Common myeloid progenitor, CD34-positive (primary cell): ENCODE measurements at places on chromosomes 5 and 9.
A peak's percentile ranks its signal among the peaks of the same experiment; 100 is the strongest.

GRCh38 chr9:137088121-137088520 lies 1.3 kb downstream of the MAN1B1 start:
- DNase-seq = no peak

DNA sequence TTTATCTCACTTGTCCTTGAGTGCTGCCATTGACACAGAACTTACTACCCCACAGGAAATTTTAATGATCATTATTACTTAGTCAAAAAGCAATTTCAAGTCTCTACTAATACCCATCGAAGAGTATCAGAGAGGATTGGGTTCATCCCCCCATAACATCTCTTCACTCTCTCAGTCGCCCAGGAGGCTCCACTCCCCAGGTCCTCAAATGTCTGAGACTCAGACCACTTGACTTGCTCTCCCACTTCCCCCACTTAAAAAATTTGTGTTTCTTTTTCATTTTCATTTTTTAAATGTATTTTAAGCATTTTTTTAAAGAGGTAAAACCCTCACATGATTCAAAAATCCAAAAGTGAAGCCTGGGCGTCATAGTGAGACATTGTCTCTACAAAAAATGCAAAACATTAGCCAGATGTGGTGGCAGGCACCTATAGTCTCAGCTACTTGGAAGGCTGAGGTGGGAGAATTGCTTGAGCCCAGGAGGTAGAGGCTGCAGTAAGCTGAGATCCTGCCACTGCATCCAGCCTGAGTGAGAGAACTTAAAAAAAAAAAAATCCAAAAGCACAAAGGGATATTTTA lies 56.8 kb upstream of the TRAF1 start:
- DNase-seq = no peak

- DNase-seq = peak; percentile 60
These were observed 796 bp upstream of the GADD45G start for GRCh38 chr9:89603767-89604665.

DNA sequence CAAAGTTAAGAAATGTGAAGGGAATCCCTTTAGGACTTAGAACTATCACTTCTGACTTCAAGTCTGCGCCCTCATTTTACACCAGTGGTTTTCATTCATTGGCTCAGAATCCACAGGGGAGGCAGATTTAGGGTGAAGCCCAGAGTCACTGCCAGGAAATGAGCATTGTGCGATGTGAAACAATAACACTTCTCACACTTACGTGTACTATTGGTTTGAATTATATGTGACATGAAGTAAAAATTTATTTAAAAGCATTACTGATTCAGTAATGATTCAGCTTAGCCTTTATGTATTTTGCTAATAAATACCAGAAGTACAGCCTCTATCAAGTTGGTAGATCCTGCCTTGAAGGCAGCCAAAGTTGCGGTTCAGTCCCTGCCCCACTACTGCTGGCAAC lies 98.6 kb downstream of the PAM start:
- no peak for DNase-seq

DNA sequence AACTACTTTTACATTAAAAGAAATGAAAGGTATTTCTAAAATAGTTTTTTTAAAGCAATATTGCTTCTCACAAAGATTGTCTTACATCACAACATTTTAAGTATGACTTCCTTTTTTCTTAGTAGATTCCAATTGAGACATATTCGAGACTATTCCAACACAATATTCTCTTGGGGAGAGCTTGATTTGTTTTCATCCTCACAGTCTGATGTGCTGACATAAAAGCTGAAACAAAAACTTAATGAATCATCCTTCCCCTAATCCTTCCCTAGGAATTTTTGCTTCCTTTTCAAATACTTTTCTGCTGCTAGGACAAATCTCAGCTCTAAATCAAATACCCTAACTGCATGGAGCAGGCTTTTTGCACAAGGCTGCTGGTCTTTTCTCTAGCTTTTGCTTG lies 245.8 kb upstream of the MAP3K1 start:
- DNase-seq = no peak

GRCh38 chr9:13948037-13948436 lies 365.9 kb downstream of the NFIB start:
- no peak for DNase-seq

- DNase-seq = no peak
These were observed 16.3 kb upstream of the SHB start for GRCh38 chr9:38085308-38085707.

GRCh38 chr9:18911714-18912342 lies 121.2 kb downstream of the SAXO1 start:
- DNase-seq = no peak

DNA sequence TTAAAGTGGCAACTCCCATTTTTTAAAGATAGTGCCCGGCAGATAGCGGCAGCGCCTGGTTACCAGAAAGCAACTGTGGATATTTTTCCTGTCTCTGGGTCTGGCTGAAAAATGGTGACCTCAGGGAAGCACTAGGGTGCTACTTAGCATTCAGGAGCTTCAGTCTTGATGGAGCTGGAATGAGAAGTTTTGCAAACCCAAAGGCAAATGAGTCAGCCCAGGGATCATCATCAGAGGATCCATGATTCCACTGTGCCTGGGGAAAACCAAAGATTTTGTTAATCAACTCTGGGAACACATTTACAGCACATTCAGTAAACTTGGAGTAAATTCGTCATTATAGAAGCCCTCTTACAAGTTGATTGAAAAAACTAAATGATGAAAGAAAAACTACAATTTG lies 26.7 kb downstream of the F2R start:
- no peak for DNase-seq

DNA sequence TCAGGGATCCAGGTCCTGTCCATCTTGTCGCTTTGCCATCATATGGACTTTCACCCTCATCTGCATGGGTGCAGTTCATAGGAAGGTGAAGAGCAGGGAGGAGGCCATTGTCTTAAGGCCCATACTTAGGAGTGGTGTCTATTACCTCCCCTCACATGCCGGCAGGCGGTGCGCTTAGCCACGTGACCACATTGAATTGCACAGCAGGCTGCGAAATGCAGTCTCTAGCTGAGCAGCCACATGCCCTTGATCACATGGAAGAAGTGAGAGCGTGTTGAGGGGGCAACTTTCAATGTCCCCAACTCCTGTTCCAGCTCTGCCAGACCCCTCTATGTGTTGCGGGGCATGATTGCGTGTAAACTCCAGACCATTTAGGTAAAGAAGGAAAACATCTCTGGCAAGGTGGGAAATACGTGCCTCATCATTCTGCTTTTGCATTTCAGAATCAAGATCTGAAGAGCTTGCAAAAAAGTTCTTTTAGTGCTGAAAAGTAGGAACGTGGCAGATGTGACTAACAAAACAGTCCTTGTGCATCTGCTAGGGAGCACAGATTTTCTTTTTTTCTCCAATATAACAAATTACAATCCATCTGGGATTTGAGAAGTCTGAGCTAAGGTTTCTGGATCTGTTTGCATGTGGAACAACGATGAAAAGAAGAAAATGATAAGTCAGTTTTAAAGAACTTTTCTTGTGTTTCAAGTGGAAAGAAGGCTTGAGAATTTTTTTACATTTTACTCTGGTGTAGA lies 34.4 kb downstream of the ROPN1L start:
- no peak for DNase-seq

- no peak for DNase-seq
These were observed 2.9 kb upstream of the NPDC1 start for GRCh38 chr9:137048655-137049543.

- DNase-seq = no peak
These were observed 68.2 kb upstream of the EGFLAM start for GRCh38 chr5:38190111-38190510.

GRCh38 chr5:28012538-28012937 lies 974.2 kb upstream of the CDH9 start:
- DNase-seq = no peak

DNA sequence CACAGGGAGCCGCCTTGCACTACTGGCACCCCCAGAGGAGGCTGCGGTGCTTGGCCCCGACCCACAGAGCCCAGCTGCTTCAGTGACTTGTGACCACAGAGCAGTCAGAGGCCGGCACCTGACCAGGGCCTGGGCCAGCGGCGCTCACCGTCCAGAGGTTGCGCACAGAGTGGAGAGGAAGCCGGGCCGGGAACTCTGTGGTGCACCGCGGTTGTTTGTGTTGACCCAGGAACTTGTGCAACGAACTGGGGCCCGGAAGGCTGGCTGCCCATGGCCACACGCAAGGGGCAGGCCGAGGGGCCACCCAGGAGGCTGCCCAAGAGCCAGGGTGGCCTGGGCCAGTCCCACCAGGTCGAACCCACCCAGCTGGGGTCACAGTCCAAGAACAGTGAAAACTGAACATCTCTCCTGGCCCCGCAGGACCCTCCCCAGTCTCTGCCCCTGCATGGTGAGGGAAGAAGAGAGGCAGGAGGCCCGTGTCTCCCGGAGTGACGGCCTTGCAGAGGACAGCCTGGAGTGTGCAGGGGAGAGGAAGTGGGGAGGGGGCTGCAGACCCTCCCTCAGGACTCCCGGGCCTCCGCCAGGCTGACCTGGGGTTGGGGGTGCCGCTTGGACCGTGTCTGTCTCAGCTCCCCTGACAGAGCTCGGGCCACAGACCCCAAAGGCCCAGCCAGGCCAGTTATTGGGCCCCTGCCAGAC lies 42.8 kb upstream of the EGFL7 start:
- peak; percentile 72 for DNase-seq

DNA sequence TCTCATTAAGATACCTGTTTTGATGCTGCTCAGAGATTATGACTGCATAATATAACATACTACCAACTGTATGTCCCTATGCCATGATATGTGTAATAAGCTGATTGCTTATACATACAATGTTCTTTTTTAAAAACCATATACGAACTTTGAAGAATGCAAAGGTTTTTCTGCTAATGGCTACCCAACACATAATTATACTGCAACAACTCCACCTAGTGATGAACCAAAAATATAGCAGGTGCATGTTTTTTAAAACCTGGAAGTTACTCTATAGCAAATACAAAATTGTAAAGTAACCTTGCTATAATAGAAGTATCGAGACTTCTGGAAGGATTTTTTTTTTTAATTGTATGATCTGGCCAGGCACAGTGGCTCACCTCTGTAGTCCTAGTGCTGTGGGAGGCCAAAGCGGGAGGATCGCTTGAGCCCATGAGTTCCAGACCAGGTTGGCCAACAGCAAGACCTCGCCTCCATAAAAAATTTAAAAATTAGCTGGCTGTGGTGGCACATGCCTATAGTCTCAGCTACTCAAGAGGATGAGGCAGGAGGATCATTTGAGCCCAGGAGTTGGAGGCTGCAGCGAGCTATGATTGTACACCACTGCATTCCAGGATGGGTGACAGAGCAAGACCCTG lies 49.1 kb downstream of the HOMER1 start:
- DNase-seq = peak; percentile 41

DNA sequence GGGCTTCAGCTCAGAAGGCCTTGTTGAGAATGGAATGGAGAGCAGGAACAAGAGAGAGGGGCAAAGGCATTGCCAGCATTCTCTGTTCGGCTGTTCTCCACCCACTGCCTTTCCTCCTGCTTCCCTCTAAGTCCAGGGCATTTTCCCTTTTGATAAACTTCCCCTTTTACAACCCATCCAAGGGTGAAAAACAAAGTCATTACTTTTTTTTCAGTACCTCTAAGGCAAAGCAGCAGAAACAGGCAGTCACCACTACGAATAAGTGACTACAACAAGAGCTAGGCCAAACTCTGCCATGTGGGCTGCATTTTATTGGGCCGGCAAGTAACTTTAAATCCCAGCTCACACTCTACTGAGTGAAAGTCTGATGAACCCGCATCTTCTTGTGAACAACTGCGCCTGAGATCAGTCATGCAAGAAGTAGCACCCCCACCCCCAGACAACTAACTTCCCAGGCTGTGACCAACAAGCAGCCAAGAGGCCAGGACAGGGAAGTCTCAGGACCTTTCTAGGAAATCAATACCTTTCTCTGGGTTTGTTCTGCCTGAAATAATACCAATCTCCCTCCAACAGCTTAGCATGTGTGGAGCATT lies 13.1 kb downstream of the IL7R start:
- peak; percentile 32 for DNase-seq

GRCh38 chr5:80745490-80745889 lies 90.7 kb upstream of the DHFR start:
- DNase-seq = no peak

DNA sequence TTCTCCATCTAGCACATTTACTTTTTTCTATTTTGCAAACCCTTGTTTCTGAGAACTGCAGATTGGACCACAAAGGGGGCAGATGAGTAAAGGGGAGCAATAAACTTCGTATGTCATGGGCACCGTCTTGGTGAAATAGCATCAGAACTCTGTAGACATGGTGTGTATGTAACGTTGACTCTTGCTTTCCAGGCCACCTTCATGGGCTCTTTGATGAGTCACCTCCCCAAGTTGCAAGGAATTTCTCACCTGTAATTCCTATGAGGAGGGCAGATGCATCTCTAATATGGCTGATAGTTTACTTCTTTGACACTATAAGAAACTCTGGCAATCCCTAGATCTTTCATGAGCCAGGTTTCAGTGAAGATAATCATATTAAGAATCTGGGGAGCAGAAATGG lies 163.4 kb upstream of the PLPPR1 start:
- no peak for DNase-seq

- DNase-seq = no peak
These were observed 159.4 kb downstream of the KDM4C start for GRCh38 chr9:6917162-6917561.

DNA sequence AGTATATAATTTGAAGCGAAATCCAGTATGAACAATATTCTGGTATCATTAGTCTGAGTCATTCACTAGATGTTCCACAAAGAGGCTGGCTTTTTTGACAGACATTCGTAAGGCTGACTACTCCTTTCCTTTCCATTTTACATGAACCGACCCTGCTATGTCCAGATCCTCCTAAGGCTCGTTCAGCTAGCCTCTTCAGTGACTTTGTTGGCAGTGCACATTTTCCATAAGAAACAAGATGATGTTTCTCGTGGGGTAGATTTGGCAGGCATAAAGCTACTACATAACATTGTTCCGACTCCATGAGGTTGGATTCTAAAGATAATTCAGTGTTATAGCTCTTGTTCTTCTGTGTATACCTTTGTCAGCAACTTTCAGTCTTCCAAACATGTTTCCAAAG lies 49.0 kb downstream of the ZNF462 start:
- DNase-seq = no peak

DNA sequence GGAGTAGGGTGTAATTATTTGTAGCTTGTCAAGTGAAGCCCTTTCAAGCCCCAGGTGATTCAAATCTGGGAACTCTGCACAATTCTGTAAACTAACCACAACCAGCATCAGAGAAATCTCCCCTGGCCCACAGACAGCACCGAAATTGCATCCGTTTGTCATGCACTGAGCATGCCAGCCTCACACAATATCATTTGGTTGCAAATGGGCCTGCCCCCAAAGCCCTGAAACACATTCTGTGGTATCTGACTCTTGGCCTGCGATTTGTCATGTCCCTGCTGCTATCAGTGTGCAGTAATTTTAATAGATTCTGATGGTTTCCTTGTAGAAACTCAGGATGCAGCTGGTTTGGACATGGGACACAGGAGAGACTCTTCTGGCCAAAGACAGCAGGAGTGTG lies 35.3 kb downstream of the SNX24 start:
- DNase-seq = no peak

GRCh38 chr5:31798168-31798567 lies 159.2 kb downstream of the PDZD2 start:
- no peak for DNase-seq

GRCh38 chr5:10427201-10427600 lies 14.5 kb upstream of the ROPN1L start:
- no peak for DNase-seq

GRCh38 chr5:1479581-1480188 lies 34.4 kb upstream of the SLC6A3 start:
- DNase-seq = peak; percentile 72
